ENCODE measurements at places on chromosomes 2 and 18.

DNA sequence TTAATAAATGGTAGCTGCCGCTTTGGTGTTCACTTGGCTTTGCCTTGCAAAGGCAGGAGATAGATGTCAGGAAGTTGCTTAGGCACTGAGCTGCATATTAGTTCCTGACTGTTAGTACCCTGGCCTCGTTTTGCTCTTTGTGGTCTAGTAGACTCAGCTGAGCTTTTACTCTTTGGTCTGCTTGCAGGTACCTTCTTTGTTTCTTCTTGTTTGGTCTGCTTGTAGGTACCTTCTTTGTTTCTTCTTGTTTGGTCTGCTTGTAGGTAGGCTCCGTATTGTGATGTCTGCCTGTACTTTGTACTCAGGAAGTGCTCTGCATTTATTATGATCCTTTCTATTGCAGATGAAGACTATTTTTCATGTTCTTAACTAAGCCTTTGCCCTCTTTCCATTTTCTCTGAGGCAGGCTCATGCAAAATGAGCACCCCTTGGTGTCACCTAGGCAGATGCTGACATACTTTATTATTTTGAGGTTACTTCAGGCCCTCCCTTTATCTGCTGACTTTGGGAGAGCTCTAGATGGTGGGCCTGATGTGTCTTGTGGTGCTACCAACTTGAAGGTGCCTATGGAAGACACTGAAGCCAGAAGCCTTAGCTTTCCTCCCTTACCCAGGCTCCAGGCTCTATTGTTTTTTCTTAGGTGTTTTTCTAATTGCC is 6.0 kb downstream of the RPIA start:
- no peak for DNase-seq

DNA sequence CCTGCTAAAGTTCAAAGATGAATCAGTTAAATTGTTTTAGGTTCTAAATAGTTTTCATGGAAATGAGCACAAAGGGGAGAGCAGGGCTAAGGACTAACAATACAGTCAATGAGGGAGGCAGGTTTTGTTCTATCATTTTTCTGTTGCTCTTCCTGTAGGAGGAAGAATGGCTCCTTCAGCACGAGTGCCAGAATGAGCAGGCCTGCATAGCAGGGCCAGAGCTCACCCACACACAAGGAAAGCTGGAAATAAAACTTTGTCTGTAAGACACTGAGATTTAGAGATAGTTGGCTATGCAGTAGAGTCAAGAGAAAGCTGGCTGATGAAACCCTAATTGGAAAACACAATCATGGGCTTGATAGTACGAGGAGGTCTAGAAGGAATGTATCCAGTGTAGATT is 313.3 kb downstream of the MBD2 start:
- no peak for DNase-seq

DNA sequence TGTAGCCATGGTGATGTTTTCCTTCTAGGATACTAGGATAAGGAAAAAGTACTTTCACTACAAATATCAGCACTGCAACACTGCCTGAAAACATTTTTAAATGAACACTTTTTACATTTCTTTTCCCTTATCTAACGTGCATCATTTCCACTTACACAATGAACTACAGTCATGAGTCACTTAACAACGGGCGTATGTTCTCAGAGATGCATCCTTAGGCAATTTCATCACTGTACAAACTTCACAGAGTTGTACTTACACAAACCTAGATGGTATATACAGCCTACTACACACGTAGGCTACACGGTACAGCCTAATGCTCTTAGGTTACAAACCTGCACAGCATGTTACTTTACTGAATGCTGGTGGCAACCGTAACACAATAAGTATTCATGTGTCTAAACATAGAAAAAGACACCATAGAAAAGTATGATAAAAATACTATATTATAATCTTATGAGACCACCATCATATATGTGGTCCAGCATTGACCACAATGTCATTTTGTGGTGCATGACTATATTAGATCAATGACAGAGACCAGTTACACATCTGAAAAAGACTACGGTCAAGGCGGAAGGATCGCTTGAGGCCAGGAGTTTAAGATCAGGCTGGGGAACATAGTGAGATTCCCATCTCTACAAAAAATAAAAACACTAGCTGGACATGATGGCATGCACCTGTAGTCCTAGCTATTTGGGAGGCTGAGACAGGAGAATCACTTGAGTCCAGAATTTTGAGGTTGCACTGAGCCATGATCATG is 39.8 kb downstream of the WDR33 start:
- DNase-seq, result no peak

DNA sequence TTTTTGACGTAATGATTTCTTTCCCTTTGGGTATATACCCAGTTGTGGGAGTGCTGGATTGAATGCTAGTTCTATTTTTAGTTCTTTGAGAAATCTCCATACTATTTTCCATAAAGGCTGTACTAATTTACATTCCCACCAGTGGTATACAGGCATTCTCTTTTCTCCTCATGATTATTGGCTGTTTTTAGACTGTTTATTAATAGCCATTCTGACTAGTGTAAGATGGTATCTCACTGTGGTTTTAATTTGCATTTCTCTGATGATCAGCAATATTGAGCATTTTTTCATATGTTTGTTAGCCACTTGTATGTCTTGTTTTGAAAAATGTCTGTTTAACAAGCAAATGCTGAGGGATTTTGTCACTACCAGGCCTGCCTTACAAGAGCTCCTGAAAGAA is 9.2 kb upstream of the CD28 start:
- DNase-seq, result no peak

- DNase-seq, result no peak
Measured at GRCh38 chr2:82139979-82140611, 1835.5 kb upstream of the LRRTM1 start.

- DNase-seq, result no peak
Measured at GRCh38 chr2:241066893-241067341, 35.2 kb downstream of the MTERF4 start.

DNA sequence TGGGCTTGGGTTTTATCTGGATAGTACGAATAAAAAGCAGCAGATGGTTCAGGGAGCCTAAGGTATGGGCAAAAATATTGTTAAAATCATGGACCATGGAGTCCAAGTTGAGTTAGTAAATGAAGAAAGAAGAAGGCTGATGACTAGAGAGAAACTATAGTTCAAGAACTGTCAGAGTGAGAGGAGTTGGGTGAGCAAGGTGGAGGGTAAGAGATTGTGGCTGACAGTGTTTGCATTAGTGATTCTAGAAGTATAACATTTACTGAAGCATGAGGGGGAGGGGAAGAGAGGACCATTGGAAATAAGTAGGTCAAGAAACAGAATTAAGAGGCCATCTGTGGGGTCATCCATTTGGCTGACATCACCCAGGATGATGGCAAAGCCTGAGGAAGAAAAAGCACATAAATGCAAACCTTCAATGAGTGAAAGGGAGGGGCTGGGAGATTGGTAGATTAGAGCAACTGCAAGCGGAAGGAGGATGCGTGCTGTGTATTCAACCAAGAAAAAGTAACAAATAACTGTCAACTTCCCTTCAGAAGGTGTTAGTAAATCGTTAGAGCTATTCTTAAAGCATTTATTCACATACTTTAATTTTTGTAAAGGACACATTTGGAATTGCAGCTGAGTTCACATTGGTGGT is 392.8 kb downstream of the TSN start:
- DNase-seq, result no peak

- DNase-seq, result no peak
Measured at GRCh38 chr2:67108231-67108630, 288.9 kb upstream of the ETAA1 start.

- no peak for DNase-seq
Measured at GRCh38 chr18:524466-524865, 24.0 kb upstream of the COLEC12 start.

- DNase-seq, result no peak
Measured at GRCh38 chr2:2926009-2926857, 451.4 kb downstream of the EIPR1 start.

GRCh38 chr2:222572264-222572721 is 83.6 kb downstream of the FARSB start:
- no peak for DNase-seq

GRCh38 chr2:49286045-49286444 is 131.7 kb upstream of the FSHR start:
- DNase-seq, result no peak

DNA sequence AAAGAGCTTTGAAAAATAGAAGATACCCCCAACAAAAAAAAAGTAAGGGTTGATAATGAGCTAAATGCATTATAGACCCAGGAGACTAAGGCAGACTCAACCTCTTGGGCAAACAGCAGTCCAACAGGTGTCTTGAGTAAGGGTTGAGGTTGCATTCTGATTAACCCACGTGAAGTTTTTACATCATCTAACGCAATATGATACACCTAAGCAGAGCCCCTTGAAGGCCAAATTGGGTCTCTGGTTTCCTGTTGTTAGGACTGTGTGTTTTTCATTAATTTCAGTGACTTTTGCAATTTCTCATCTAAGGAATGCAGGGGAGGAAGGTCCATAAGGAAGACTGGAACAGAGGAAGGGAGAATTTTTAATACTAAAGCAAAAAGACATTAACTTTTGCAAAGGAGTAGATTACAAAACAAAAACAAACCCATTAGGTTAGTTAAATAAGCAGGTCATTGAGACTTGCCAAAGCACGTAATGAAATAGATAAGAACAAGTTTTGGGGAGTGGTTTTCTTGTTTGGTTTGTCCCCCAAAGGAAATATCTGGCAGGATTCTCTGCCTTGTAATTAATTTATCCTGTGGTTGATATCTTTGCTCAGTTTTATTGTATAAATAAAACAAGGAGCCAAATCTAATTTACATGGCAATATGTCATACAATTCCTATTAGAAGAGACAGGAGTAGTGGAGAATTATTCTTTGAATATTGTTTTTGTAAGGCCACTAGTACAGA is 244.3 kb downstream of the ETAA1 start:
- no peak for DNase-seq

DNA sequence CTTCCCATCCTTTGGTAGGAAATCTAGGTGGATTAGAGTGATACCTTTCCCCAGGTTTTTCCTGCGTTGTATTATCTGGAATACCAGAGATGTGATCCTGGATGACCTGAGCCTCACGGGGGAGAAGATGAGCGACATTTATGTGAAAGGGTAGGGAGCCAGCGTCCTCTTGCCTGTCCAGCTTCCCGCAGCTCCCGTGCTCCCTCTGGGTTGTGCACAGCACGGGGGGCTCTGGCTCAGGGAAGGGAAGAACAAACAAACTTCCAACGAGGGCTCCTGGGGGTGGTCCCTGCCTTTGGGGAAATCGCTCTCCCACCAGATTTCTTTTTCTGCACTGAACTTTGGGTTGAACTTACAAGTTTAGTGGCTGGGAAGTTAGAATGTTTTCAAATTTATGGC is 215.7 kb downstream of the DYSF start:
- DNase-seq, result no peak

GRCh38 chr2:23423062-23423872 is 38.3 kb downstream of the KLHL29 start:
- peak; percentile 2 for DNase-seq

GRCh38 chr2:176117162-176117822 is 714 bp downstream of the HOXD10 start:
- DNase-seq, result no peak

DNA sequence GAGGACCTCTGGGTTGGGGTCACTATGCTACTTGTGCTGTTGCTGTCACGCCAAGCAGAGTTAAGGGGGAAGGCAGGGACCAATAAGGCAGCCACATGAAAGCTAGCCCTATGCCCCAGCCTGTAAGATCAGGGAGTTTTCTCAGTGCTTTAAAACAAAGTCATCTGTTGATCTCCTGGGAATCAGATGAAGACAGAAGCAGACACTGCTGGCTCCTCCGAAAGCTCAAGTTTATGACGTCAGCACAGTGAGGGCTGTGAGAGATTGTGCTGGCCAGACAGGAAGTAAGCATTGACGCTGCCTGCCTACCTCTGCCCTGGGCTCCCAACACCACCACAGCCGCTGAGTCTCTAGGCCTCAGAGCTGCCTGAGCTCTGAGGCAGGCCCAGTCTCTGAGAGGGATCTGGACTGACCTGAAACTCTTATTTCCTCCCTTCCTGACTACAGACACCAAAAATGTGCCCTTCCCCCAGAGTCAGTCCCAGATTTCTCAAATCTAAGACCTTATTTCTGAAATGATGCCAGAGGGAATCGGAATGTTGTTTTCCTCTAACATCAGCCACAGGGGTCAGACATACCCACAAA is 118.1 kb upstream of the EPAS1 start:
- DNase-seq, result no peak

DNA sequence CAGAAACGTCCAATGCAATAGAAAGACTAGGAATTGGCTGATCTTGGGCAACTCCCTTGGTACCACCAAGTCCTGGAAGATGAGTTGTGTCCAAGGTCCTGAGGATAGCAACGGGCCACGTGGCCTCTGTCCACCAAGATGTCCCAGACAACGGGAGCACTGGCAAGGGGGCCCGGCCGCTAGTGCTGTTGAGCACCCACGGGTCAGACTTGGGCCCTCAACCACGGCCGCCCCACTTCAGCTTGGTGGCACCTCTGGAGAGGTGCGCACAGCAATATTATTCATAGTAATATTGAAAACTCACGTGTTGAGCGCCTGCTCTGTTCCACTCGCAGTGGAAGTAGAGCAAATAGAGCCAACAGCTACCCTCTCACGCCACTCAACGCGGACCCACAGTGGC is 19.0 kb downstream of the PASK start:
- DNase-seq, result no peak

DNA sequence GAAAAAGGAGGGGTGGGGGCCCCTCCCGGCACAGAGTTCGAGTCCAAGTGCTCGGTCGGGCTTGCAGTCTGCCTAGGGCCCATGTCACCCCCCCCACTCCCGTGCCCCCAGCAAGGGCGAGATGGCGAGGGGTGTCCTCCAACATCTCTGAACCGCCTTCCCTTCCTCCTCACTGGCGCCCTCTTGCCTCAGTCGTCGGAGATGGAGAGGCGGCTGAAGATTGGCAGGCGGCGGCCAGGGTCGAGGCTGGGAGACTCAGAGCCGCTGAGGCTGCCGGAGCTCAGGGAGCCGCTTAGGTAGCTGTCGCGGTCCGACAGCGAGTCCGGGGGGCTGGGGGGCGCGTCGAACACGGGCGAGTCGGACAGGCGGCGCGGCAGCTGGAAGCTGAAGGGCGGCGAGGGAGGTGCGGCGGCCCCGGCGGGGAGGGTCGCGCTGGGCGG is 2.3 kb downstream of the ZFP36L2 start:
- DNase-seq, result peak; percentile 70

DNA sequence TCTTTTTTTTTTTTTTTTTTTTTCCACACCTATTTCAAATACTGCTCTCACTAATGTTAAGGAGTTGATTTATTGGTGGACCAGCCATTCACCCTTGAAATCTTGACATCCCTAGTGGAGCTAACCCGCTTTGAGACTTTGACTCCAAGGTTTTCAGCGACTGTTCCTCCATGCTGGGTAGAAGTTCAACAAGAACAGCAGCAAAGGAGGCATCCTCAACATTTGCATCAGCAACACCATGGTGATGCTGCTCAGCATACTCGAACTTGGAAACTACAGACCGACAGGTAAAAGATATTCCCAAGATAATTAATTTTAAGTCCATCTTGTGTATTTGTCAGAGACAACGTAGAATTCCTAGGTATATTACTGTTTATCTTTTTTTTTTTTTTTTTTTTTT is 74.0 kb downstream of the BIRC6 start:
- no peak for DNase-seq
